ENCODE measurements at places on chromosomes 16 and 17.

DNA sequence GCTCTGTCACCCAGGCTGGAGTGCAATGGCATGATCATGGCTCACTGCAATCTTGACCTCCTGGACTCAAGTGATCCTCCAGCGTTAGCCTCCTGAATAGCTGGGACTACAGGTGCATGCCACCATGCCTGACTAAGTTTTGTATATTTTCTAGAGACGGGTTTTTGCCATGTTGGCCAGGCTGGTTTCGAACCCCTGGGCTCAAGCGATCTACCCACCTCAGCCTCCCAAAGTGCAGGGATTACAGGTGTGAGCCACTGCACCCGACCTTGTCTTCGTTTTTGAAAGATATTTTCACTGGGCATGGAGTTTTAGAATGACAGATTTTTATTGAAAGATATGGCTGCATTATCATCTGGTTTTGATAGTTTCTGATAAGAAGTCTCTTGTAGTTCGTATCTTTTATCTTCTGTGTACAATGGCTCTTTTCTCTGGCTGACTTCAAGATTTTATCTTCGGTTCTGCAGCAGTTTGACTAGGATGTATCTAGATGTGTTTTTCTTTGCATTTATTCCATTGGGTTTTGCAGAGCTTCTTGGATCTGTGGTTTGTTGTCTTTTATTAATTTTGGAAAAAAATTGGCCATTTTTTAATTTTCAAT is 14.6 kb downstream of the ADGRG5 start:
- DNase-seq: no peak

GRCh38 chr17:36944553-36944952 is 4.2 kb upstream of the AATF start:
- DNase-seq: no peak

DNA sequence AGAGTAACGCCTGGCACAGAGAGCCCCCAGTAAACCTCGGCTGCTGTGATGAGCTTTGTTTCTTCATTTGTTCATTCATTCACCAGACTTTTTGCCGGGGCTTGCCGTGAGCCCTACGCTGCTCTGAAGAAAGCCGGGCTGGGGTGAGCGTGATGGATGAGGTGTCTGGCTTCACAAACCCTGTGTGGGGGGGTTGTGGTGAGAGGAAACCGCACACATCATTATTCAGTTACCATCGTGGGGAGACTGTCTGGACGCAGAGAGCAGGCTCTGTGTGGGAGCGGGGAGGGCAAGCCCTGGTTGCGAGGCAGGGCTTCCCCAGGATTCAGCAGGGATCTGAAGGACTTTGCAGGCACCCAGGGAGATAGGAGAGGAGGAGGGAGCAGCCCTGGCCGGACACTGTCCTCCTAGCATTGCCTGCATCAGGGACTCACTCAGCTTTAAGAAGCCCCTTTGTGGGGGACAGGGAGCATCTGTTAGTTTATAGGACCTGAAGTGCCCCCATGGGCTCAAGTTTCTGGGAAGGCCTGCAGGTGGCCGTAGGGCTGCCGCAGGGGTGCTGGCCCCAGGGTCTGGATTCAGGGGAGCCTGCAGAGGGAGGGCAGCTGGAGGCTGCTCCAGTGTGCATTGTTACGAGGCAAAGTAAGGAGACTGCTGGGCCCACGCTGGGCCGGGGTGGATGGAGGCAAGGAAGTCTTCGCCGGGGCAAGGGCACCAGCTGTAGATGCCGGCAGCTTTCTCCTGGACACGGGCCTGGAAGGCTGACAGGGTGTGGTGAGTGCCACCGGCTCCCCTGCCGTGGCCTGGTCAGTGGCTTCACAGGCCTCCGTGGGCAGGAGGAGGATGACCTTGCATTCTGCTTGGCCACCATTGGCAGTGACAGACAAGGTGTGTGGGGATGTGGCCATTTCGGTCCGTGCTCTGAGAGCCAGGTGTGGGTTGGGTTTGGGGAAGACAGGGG is 334.5 kb downstream of the SEC14L1 start:
- no peak for DNase-seq

- no peak for DNase-seq
These were observed 25.4 kb upstream of the ARHGAP23 start for GRCh38 chr17:38402897-38403296.

DNA sequence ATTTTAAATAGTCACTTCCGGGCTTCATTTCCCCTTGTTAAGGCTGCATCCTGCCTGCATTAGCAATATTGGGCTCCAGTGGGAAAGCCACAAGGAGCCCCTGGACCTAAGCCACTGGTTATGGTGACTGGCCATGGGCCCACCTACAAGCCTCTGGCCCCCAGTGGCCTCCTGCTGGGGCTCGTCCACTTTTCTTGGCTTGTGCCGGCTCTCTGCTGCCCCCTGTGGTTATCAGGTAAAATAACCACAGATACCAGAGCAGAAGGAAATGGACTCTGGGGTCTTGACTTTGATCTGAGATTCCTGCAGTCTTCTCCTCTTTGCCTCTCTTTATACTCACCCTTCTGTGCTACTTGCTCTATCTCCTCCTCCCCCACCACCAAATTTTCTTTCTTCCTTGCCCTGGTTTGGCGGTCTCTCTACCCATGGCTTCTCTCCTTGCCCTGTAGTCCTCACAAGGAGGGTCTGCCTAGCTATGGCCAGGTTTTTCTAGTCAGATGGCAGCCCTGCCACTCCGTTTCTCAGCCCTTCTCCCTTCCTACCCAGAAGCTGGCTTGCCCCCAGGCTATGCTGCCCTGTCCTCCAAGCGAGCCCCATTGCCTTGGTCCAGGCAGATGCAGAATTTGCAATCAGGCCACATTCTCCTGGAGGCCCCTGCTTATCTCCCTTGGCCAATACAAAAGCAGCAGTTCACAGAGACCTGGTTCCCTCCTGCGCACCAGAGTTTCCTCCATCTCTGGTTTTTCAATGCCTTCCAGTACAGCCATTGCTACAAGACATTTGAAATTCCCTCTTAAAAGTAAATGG is 82.9 kb upstream of the RCVRN start:
- no peak for DNase-seq

GRCh38 chr17:20122254-20122879 is 113.2 kb downstream of the SPECC1 start:
- no peak for DNase-seq

Measured in posterior cingulate gyrus (tissue), 11 donors.